Esophagus squamous epithelium (tissue), 5 donors: ENCODE measurements at places on chromosomes 5 and 9.

DNA sequence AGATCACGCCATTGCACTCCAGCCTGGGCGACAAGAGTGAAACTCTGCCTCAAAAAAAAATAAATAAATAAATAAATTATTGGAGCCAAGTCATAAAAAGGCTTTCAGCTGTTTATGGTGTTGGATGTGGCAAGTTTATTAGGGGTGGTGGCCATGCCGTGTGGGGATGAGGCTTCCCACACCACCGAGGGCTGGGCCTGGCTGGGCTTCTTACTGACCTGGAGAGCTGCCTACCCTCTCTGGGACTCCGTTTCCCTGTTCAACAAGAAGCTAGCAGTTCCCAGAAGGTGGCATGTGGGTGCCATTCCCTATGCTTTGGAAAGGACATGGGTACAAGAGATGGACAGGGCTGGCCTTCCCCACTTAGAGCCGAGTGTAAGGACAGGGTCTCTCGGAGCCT, 22.6 kb downstream of the GPRIN1 start:
- no peak for DNase-seq

GRCh38 chr9:93680443-93681268, 104.3 kb downstream of the PHF2 start:
- DNase-seq, result no peak

DNA sequence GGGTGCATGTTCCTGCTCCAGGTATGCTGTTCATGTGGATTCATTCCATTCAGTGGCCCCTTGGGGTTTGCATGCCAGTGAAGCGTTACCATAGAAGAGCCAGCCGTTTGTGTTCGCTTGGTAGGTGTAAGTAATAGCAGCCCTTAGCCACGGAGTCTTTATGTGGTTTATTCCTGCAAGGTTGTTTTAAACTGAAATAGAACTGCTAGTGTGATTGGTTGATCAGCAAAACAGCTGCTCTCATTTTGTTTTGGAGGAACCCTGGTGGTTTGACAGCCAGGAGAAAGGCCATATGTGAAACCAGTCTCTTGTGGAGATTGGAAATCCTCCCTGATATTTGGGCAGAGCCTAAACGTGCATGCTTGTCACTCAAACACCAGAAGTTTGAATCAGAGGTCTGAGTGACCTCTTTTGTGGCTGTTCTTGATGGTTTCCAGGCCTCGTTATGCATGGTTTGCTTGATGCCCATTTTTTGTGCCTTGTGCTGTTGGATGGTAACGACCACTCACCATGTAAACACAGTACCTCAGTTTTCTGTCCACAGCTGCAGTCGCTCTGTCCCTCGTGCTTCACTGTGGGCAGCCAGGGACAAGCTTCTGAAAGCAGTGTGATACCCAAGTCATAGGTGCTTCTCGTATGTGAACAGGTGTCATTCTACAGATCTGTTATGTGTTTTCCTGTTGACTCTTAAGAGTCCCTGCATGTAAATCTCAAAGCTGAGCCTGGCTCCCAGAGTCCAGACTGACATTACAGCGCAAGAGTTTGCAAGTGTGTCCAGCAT, 58.3 kb upstream of the NXNL2 start:
- DNase-seq, result no peak

GRCh38 chr5:96316487-96316886, 116.6 kb downstream of the PCSK1 start:
- no peak for DNase-seq

GRCh38 chr9:138071731-138072130, 194.1 kb downstream of the CACNA1B start:
- no peak for DNase-seq

DNA sequence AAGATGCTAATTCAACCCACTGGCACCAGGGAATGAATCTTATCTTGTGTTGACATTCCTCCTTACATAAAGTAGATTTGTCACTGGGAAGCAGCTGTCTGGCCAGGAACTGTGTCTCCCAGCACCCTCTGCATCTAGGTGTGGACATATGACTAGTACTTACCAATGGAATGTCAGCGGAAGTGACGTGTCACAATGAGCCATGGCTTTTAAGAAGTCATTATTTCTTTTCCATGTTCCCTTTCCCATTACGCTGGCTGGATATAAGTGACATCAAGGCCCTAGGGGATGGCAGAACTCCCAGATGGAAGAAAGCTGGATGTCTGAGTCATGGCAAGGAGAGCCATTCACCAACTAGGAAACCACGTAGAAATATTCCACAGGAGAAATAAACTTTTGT, 84.7 kb upstream of the MAST4 start:
- no peak for DNase-seq

- no peak for DNase-seq
Observed at GRCh38 chr9:88960632-88961031, 30.6 kb upstream of the S1PR3 start.

GRCh38 chr5:139659695-139660101, 11.5 kb downstream of the CXXC5 start:
- DNase-seq, result no peak

DNA sequence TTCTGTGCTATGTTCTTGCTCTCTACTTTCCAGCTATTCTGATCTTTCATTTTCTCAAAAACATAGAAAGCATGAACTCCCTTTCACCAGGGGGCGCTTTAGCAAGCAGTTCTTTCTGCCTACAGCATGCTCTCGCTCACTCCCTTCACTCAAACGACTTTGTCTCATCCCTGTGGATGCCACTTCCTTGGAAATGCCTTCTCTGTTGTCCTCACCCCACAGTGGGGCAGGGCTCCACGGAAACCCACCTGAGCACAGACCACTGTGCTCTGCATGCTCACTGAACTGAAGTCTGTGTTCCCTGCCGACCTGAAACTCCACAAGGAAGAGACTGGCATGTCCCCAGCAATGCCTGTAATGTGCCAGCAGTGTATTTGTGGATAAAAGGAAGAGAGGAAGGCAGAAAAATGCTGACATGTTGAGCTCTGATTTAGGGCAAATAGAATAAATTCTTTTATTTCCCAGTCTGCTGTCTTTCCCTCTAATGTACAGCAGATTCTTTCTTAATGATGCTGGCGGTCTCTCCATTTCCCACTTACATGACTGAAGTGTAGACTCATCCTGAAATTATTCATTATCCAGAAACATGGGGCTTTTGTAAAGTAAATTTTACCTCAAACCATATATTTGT, 4.9 kb upstream of the ROR2 start:
- no peak for DNase-seq

DNA sequence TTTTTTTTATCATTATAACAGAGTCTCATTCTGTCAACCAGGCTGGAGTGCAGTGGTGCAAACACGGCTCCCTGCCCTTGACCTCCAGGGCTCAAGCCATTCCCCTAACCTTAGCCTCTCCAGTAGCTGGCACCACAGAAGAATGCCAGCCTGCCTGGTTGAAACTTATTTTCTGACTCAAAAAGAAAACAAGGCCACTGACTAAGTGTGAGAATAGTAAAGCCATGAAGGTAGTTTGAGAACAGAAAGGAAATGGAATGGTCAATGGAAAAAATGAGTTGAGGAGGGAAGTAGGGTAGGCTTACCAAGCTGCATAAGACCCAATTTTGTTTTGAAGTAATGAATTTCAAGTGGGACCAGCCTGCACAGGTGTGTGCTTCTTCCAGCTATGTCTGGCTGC, 82.8 kb upstream of the RORB start:
- DNase-seq, result no peak

- no peak for DNase-seq
Observed at GRCh38 chr9:127162864-127163365, 40.5 kb upstream of the ANGPTL2 start.

GRCh38 chr5:77560677-77561263, 68.7 kb upstream of the WDR41 start:
- DNase-seq, result no peak

DNA sequence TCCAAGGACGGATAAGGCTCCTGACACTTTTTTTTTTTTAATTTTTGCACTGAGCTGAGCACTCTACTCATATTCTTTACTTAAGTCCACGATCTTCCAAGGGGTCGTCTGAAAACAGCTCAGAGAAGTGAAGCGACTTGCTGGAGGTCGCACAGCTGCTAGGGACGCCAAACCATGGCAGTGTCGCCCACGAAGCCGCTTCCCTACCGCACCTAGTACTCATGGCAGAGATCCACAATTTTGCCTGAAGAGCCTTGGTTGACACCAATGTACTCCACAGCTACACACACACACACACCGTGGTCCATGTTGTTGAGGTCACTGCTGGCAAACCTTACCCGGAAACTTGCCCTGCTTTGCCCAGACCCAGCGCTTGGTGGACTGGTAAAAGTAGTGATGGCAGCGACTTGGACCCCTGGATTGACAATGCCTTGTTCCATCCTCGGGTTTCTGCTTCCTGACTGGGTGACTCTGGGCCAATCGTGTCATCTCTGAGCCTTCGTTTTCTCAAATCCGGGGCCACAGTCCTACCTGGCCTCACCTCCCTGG, 521 bp upstream of the SLIT3 start:
- no peak for DNase-seq

GRCh38 chr5:179192891-179193470, 132.8 kb downstream of the ZNF354C start:
- no peak for DNase-seq

DNA sequence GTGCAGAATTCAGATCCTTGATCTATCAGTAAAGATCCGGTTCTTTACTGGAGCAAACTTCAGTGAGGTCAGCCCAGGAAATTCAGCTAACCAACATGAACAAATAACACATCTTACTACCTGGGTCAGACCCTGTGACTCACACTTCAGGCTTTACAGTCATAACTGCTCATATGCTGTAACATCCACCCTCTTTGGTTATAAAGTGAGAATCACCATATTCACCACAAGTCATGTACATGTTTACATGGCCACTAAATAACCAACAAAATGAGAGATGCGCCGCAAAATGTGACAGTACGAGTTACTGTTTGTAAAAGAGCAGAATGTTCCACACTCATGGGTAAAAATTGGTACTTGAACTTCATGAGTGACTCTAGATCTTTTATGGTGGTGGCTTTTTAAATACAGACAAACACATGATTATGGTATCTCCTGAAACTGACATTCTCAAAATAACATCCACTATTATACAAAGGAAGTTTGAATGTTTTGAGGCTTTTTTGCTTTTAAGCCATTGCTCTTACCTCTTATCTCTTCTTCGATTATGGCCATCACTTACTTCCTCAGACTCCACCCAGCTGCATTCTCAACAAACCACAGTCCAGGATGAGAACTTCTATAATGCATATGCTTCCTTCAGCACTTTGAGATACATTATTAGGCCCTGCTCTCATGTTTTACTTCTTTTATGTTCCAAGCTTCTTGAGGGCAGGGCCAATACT, 516.6 kb downstream of the RAB3C start:
- DNase-seq, result no peak

DNA sequence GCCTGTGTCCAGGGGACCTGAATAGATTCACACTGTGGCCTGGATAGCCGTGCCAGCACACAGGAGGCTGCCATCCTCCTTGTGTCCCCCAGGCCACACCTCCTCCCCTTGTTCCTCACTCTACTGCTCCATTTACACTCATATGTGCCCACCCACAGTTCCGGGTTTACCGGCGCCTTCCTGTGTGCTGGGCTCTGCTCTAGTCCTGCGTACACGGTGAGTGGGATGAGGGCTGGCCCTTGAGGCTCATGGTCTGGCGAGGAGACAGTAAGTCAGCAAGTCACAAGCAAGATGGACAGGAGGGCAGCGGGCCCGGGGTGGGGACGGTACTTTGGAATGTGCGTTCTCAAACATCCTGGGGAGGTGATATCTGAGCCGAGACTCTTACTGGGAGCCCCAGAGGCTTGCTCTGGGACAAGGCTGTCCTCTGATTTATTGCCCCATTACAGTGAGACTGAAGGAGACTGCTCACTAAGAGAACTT, 32.4 kb upstream of the NXNL2 start:
- DNase-seq, result no peak

DNA sequence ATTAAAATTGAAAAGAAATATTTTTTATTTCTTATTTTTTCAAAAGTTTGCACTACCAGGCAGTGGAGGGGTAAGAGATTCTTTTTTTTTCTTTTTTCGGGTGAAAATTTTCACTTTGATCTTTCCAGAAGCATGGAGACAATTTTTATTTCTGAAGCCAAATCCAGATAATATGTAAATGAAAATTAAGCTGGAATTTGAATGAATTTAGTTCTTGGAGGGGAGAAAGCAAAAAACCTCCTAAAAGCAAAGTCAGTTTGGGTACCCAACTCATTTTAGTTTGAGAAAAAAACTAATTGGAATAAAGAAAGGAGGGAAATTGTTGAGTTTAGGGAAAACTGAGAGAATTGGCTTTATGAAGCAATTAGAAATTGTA, 872 bp downstream of the ZNF618 start:
- no peak for DNase-seq

GRCh38 chr9:32783168-32783891, at the start of gene TMEM215:
Gene TMEM215 (plus strand): TSS chr9:32783540. CDS start chr9:32784184, 644 bp downstream.
- no peak for DNase-seq

GRCh38 chr5:82628364-82628910, 350.3 kb upstream of the RPS23 start:
- no peak for DNase-seq

GRCh38 chr5:387491-388265, 55.3 kb upstream of the EXOC3 start:
- no peak for DNase-seq

DNA sequence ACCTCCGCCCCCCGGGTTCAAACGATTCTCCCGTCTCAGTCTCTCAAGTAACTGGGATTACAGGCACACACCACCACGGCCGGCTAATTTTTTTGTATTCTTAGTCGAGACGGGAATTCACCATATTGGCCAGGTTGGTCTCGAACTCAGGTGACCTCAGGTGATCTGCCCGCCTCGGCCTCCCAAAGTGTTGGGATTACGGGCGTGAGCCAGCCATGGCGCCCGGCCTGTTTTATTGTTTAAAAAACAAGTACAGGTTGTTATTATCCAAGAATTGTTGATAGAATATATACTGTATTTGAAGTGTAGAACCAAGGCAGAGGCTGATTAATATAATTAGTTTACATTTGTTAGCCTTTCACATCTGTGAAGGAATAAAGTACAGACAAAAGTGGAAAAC, 8.9 kb downstream of the PARP8 start:
- DNase-seq, result no peak

DNA sequence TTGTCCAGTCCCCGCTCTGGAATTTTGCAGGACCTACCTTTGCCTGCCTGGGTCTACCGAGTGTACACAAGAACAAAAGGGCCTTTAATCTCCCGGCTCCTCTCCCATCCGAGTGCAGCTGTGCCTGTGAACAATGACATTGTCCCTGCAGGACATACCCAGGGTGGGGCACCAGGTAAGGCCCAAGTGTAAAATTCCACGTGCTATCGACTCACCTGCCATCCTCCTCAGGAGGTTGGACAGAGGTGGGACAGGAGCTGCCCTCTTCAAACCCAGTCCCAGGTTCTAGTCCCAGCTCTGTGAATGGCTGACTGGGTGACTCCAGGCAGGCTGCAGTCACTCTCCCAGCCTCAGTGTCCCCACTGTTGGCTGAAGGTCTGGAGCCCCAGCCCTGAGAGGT, 159.6 kb upstream of the ALDH1B1 start:
- DNase-seq, result no peak

GRCh38 chr5:93800988-93801811, 59.8 kb upstream of the POU5F2 start:
- DNase-seq, result no peak

GRCh38 chr5:15371184-15371583, 128.8 kb upstream of the FBXL7 start:
- no peak for DNase-seq

DNA sequence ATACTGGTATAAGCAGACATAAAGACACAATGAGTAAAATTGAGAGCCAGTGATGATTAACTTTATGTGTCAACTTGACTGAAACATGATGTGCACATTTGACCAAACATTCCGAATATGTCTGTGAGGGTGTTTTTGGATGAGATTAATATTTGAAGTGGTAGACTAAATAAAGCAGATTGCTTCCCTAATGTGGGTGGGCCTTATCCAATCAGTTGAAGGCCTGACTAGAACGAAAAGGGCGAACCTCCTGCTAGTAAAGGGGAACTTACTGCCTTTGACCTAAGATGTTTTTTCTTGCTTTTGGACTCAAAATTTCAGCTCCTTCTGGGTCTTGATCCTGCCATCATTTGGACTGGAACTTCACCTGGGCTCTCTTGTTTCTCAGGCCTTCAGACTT, 1387.7 kb upstream of the CDH6 start:
- DNase-seq, result no peak
